Activated CD4-positive, alpha-beta T cell treated with anti-CD3 and anti-CD28 coated beads, Interleukin-2, amount 50 U/mL, for 24 hours (primary cell): ENCODE measurements at places on chromosomes 5 and 9.

DNA sequence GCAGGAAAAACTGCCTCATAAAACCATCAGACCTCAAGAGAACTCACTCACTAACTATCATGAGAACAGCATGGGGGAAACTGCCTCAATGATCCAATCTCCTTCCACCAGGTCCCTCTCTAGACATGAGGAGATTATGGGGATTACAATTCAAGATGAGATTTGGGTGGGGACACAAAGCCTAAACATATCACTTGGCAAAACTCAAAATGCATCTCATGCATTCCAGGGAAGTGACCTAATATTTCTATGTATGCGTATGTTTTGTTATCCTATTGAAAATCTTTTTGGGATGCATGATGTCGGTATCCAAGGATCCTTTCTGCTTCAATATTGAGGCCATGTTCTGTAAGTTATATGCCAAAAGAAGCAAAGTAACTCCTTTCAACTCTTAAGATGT is 174.0 kb downstream of the PLK2 start:
- no peak for DNase-seq

DNA sequence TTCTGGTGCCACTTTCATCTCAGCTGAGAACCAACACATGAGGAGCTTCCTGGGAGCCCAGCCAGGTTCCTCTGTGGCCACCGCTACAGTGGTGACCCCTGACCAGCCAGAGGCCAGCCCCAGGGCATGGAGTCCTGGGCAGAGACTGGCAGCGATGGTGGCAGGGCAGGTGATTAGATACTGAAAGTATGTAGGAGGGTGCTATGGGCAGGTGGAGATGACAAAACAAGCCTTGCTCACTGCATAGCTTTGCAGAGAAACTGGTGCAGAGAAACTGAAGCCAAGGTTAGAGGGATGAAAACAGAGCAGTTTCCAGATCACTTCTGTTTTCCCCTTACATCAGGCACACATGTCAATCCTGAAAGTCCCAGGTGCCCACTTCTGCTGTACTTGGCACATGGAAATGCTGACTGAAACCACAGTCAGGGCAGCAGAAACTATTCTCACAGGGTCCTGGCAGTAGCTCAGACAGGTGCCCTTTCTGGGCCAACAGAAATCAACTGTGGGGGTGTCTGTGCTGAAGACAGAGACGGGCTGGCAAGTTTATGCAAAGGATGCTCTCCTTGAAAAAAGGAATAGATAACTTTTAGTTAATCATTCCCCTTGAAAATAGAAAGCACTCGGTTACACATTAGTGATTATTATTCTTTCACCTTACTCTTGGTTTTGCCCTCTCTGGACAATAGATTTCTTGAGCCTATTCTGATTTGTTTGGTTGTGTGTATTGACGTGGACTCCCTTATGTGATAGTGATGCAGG is 90.3 kb downstream of the ANKRD55 start:
- peak; percentile 12 for DNase-seq

DNA sequence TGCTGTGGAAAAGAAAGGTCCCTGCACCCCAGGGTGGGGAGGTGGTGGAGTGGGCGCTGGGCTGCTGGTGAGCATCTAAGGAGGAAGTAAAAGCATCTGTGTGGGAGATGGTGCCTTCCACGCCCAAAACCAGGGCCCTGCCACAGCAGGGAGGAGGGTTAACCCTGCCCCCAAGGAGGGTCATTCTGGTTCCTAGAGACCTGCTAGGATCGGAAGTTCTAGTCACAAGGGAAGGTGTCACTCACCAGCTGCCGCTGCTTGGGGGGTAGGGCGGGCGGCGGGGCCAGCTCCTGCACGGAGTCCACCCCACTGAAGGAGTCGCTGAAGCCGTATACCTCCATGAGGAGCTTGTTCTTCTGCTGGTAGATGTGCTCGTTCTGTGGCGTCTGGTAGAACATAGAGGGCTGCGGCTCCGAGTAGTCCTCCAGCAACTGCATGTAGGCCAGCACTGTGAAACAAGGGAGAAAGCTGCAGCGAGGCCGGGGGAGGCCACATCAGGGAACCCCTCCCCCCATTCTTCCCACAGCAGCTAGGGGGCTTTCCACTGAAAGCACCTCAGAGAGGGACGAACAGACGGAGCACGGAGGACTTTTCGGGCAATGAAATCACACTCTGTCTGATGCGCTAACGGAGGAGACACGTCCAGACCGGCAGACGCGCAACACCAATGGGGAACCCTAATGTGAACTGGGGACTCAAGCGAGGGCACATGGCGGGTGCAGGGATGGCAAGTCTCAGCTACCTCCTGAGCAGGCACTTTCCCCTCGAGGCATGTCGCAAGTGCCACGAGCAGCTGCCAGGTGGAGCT is 76.4 kb downstream of the PRRT1B start:
- no peak for DNase-seq

DNA sequence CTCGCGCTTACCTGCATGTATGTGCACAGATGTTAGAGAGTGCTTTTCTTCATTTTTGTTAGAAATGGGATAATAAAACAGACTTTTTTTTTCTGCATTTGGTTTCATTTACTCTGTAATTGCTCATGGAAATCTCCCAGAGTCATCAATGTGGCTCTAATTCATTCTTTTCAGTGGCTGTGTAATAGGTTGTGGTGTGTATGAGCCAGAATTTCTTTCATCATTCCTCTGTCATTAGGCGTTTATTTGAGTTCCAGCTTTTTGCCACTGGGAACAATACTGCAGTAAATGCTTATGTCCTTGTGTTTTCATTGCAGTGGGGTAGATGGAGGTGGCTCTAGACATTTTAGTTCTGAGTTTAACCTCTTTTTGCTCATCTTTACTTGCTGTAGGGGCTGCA is 118.9 kb downstream of the NXNL2 start:
- DNase-seq: no peak

DNA sequence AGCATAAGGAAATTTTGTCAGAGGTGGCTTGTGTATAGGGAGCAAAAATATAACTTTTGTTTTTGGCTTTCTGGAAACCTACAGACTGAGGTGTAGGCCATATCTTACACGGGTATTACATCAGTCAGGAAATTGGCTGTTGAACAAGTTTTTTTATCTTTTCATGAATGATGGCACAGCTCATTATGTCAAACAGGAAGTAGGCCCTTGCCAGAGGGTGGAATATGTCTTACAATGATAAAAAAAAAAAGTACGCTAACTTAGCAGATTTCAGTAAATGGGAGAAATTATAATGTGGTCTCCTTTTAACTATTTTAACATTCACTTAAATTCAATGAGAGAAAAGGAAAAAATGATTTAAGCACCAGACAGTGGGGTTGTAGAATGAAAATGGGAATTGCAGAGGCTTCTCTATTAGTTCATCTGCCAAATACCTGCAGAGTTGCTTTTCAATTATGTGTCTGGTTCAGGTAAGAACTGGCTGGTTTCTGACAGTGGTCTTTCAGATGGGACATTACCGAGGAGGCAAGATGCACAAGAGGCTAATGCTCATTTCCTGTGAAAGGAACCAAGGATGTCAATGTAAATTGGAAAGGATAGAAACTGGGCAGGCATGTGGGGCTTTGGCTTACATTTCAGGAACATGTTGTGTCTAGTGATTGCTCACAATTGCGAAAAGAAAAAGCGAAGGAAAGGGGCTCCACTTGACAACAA is 169.9 kb downstream of the NNT start:
- no peak for DNase-seq

DNA sequence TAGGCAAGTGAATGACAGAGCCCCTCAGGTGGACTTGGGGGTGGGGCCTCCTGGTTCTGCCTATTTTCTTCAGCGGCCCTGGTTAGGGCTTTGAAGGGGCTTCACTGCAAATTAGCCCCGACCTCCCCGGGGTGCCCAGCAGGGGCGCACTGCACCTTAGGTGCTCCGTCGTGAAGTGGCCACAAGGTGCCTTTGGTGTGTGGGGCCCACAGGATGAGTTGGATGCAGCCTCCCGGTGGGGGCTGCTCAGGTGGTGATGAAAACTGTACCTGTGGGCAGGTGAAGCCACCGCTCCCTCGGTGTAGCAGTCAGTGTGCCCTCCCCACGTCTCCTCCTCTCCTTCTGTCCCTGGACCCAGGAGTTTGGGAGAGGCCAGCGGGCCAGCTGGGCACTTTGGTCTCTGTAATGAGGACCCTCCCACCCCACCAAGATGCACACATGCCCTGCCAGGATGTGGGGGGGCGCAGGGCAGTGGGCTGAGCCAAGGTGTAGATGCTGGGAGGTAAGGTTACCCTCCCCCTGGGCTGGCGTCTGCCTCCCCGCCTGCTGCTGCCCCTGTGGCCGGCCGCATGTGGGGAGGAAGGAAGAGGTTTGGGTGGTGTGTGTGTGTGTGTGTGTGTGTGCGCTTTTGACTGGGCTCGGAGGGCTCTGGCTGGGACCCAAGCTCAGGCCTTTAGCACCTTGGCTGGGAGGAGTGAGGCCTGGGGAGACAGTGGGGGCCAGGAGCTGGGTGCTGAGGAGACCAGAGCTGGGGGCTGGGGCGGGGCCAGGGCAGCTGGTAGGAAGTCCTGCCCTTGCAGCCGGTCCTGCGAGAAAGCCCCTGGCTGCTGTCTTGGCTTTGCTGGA is 55.6 kb downstream of the RXRA start:
- DNase-seq: no peak

GRCh38 chr5:18113721-18114120 is 479.5 kb downstream of the TAF11L14 start:
- no peak for DNase-seq

- DNase-seq: no peak
Measured at GRCh38 chr9:37522971-37523370, 37.2 kb downstream of the POLR1E start.

- no peak for DNase-seq
Measured at GRCh38 chr5:99033014-99033900, 104.5 kb upstream of the CHD1 start.

DNA sequence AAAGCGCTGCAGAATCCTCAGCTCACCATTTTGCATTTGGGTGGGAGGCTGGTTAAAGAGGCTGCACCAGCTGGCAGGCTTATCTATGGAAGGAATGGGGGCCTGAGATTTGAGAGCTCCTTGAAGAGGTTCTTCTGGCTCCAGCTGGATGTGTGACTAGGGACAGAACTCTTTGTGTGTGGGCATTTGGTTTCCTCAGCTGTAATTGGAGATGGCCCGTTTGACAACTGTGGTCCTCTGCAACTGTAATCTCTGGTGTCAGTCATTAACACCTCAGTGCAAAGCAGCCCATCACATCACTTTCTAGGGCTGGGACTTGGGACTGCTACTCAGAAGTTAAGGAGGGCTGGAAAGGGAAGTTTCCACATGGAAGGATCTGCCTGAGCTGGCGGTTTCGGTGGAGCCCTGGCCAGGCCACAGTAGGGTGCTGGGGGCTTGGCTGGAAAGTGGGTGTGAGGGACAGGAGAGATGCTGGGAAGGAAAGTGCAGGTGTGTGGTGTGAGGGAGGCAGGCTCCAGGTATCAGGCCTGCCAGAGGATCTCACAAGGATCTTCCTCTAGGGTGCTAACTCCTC is 193.8 kb downstream of the GADD45G start:
- DNase-seq: no peak

- no peak for DNase-seq
Measured at GRCh38 chr5:148465381-148466235, 81.8 kb downstream of the FBXO38 start.

DNA sequence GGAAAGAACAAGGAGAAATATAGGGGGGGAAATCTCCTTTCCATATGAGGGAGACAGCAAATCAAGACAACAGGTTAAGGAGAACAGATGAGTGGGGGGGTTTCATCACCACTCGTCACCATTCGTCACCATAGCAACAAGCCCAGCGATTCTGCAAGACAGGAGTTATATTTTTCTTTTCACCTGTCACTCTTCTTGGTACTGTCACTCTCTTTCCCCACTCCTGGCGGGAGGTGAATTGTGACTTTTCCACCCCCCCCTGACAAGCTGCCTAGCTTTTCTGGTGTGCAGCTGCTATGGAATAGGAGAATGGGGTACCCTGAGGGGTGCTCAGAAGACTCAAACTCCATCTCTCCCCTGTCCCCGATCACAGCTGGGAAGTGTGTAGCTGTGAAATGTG is 239.9 kb downstream of the FAM114A2 start:
- no peak for DNase-seq

DNA sequence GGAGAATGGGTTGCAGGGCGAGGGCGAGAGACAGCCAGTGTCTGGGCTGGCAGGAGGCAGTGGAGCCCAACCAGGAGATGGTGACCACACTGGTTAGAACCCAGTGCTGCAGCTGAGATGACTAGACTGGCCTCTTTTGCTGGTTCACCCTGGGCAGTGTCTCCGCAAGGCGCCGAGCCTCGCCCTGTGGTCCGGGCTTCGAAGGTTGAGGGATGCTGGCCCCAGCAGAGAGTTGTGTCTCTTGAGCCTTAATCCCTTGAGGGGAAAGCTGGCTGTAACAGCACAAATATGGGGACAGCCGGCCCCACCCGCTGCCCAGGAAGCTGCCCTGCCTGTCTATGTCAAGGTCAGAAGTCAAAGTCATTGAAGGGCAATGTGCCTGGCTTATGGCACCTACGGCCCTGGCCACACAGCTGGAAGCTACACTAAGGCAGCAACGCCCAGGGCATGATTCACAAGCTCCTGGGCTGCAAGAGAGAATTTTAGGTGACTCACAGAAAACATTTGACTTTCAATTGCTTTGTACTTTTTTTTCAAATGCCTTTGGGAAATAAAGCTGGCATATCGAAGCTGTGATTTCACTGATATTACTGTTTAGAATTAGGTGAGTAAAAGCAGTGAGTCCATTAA is 33.3 kb downstream of the NKX2-5 start:
- DNase-seq: no peak
